ENCODE measurements at places on chromosomes 5 and 9.
A peak's percentile ranks its signal among the peaks of the same experiment; 100 is the strongest.

GRCh38 chr9:114745108-114745848 lies 60.6 kb downstream of the TNFSF15 start:
- DNase-seq = peak; percentile 53

GRCh38 chr9:124007565-124008302 lies 3.8 kb upstream of the LHX2 start:
- no peak for DNase-seq

GRCh38 chr5:167987490-167988280 lies 303.8 kb upstream of the WWC1 start:
- DNase-seq = no peak

- no peak for DNase-seq
These were observed 12.6 kb upstream of the C5orf58 start for GRCh38 chr5:170220191-170220590.
